ENCODE measurements at places on chromosomes 16 and 17.

DNA sequence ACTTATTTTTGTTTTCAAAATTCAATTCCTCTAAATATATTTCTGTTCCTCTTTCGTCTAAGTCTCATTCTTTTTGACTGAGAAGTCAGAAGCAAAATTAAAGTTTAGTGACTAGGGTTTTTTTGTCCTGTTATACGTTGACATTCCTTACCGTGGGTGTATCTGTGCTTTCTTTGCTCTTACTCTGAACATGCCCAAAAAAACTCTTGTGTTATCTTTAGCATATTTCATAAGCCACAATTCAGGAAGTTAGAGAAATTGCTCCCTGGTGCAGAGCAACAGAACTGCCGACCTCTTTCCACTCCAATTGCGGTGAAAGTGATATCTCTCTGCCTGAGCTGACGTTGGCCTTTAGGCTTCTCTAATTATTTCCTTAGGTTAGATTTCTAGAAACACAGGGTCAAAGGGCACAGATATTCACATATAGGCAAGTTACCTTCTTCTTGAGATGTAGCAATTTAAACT, 65.7 kb downstream of the CENPV start:
- peak; percentile 35 for DNase-seq

- no peak for DNase-seq
These were observed 1.4 kb downstream of the GPS1 start for GRCh38 chr17:82053130-82053529.

- DNase-seq: no peak
These were observed 17.8 kb upstream of the NTN1 start for GRCh38 chr17:9003355-9004131.

GRCh38 chr16:81502396-81503070, 57.9 kb downstream of the CMIP start:
- DNase-seq: no peak

GRCh38 chr16:27214084-27214961, 11.0 kb downstream of the KDM8 start:
- DNase-seq: no peak

GRCh38 chr17:48528153-48528935, 2.5 kb downstream of the HOXB1 start:
- DNase-seq: no peak

DNA sequence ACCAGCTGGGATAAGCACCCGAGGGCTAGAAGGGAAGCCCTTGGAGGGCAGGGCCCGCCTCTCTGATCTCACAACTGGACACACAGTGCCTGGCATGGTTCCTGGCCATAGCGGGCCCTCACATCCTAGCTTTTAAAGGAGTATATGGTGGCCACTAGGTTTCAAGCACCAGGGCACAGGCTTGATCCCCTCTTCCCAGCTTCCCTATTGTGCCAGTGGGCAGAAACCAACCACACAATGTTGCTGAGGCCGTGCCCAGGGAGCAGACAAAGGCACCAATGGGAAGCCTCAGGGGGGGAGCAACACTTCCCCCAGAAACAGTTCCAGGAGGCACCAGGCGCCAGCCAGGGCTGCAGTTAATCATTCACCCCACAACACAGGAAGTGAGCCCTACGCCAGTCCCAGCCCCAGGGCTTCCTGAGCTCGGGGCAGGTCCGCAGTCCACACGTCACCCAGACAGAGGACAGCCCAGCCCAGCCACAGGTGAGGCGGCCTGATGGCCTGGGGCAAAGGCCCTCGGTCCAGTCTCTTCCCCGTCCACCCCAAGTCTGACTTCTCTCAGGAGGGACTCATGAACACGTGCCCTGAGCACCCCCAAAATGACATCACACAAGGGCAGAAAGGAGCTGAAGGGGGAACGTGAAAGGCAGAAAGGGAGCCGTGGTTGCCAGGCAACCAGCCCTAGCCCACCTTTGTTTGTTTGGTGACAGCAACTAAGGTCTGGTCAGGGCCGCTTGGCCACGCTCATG, 12.8 kb downstream of the SMIM5 start:
- peak; percentile 13 for DNase-seq

- DNase-seq: peak; percentile 71
These were observed 5.9 kb upstream of the MAP2K3 start for GRCh38 chr17:21278450-21279197.

GRCh38 chr16:1763521-1764511, 7.5 kb downstream of the NME3 start:
- DNase-seq: no peak

- no peak for DNase-seq
These were observed 6.9 kb upstream of the HOXB2 start for GRCh38 chr17:48551596-48552465.

DNA sequence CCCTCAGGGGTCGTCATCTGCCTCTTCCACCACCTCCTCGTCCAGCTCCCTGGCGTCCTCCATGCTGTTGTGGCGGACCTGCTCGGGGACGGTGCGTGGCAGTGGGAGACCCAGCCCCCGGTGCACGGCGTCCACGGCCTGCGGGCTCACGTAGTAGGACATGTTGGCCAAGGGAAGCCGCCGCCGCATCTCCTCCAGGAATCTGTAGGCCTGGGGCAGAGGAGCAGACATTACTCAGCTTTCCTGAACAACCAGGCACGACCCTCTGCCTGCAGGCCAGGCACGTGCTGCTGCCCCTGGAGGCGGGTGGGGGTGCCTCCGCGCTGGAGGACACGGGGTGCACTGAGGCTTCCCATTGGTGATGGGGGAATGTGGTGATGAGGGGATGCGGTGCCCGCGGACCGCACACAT, 17.8 kb downstream of the TELO2 start:
- DNase-seq: no peak

DNA sequence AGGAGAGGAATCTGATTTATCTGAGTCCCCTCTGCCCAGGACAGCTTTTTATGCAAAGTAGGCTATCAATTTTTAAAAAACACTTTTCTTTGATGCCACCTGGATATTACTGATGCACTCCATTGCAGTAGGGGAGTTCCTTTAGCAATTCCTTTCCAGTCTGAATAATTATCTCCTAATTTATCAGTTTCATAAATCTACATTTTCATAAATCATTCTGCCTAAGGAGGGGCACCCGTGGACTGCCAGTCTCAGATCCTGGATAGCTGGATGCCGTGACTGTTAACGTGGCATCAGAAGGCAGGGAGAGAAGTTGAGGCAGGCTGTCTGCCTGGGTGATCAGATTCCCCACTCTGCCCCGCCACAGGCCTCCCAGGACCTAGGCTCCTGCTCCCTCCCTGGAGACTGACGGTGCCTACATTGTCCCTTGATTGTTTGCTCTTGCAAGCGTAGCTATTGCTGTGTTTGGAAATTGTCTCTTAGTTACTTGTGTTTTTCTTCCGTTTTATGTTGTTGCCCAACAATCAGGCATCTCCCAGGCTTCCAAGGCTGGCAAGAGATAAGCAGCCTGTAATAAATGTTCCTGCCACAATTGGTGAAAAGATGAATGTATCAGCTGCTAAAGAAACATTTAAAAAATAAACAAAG, 75.2 kb downstream of the KATNIP start:
- DNase-seq: no peak

DNA sequence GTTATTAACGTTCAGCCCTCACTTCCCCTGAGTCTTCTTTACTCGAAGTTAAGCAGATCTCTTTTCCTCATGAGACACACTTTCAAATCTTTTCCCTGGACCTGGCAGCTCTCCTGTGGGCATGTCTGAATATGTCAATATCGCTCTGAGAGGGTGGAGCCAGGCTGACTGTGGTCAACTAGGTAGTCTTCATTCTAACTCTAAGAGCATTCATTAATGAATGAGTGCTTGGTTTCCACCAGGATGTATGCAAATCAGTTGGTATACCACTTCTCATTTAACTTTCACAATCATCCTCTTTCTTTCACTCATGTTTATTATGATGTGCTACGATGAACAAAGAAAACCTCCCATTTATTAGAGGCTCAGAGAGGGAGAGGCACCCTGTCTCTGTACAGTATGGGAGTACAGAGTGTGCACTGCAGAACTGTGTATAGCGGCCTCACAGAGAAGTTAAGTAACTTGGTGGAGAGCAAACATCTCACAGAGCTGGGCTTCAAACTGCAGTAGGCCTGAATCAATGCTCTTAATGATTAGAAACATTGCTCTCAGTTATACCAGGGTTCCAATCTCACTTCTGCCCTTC, 39.9 kb downstream of the OTOA start:
- DNase-seq: no peak

DNA sequence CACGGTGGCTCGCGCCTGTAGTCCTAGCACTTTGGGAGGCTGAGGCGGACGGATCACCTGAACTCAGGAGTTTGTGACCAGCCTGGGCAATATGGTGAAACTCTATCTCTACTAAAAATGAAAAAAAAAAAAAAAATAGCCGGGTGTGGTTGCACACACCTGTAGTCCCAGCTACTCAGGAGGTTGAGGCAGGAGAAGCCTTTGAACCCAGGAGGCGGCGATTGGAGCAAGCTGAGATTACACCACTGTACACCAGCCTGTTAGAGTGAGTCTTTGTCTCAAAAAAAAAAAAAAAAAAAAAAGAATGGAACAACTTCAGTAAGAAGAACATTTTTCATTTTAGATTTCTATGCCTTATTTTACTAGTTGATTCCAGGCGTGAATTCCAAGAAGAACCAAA, 2.7 kb downstream of the NUP85 start:
- DNase-seq: no peak

DNA sequence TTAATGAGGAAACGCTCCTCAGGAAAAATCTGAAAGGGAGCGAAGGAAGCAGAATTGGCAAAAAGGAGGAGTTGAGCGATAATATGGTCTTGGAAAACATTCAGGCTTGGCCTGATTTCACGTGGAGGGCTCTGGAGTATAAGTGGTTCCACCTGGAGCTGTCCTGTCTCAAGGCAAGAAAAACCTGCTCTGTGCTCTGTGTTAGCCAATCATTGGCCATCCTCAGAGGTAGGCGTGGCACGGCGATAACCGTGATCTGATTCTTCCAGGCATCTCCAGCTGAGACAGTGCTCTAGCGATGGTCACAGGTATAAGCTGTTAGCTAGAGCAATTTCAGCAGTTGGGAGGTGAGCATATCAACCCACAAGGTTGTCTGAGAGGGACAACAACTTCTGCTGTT, 450.5 kb upstream of the MAF start:
- no peak for DNase-seq

DNA sequence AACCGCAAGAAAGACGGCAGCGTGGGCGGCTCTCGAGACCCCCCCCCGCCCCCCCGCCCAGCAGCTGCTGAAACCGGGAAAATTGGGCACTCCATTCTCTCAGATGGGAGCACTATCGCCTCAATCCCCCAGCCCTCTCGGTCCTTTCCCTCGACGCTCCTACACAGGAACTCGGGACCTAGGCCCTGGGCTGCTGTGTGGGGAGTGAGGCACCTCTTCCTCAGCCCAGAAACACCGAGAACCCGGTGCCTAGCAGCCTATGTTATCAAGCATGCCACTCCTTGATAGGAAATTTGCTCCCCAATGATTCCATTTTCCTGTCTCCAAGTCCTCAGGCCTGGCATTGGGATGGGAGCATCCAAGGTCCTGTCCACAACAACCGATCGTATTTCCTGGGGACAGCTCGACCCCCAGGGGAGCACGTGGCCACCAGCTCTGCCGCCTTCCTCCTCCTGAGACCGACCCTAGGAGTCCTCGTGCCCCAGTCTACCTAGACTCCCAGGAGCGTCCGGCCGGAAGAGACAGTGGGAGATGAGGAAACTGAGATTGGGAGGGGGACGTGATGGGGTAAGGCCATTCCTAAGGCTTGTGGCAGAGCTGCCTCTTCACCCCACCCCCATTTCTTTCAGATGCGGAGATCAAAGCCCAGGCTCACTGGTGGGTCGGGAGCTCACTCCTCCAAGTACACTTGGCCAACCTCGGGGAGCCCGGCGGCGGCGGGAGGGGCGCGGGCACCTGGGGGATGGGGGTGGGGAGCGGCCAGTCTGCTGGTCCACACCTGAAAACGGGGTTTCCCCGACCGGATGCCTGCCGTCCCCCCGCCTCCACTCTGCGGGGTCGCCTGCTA, 17.5 kb upstream of the CBX8 start:
- DNase-seq: no peak

Measured in activated CD4-positive, alpha-beta T cell treated with anti-CD3 and anti-CD28 coated beads, Interleukin-10, Interleukin-2, amounts not matched to agents 100 ng/mL and 50 ng/mL, durations not matched to agents 16 hours and 8 hours (primary cell).